ENCODE measurements at places on chromosomes 12 and 14.

GRCh38 chr12:53004582-53004981, 1.7 kb upstream of the EIF4B start:
- no peak for DNase-seq

- DNase-seq = no peak
These were observed 188.0 kb downstream of the CAND1 start for GRCh38 chr12:67457136-67457535.

DNA sequence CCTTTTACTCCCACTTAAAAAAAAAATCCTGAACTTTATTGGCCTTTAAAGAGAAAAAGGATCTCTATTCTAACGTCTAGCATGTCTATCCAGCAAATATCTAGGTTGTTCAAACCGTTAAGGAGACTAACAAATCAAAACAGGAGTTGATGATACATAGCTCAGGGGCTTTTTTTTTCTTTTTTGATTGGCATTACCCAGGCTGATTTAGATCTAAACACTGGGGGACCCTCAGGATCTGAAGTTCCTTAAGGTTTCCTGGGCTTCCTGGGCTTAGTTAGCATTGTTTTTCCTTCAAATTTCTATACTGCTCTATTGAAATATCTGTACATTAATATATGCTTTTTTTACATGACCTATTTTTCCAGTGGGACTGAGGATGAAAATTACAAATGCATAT, 42.3 kb downstream of the EFCAB11 start:
- no peak for DNase-seq

GRCh38 chr12:24246934-24247333, 297.5 kb upstream of the SOX5 start:
- no peak for DNase-seq

GRCh38 chr12:113439606-113440030, 17.4 kb downstream of the SDSL start:
- DNase-seq = no peak

DNA sequence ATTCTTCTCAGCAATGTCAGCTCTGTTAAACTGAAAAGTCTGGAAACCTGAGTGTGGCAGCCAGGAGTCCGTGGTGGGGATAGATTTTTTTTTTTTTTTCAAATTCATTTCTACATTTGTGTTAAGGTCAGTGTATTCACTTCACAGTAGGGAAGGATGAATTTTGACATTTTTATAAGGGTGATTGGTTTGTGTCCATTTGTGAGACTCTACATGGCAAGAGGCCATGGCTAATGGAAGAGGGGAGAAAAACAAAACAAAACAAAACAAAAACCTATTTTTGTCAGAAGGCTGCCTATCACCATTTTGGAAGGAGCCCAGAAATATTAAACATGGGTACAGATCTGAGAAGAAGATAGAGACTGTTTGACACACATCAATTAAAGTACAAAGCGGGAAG, 176.1 kb downstream of the RMST start:
- DNase-seq = no peak

DNA sequence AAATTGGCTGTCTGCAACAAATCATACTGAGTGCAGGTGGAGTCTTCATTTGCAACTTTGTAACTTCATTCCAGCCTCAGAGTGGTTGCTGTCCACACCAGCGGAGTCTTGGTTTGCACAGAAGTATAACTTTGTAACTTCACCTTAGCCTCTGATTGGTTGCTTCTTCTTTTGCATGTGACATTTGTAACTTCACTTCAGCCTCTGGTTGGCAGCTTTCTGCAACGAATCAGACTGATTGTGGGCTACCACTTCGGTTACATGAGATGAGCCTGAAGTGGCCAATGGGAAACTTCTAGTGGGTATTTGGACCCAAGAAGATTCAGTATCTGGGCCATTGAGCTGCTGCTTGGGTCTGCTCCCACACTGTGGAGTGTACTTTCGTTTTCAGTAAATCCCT, 17.8 kb downstream of the RASSF8 start:
- no peak for DNase-seq

DNA sequence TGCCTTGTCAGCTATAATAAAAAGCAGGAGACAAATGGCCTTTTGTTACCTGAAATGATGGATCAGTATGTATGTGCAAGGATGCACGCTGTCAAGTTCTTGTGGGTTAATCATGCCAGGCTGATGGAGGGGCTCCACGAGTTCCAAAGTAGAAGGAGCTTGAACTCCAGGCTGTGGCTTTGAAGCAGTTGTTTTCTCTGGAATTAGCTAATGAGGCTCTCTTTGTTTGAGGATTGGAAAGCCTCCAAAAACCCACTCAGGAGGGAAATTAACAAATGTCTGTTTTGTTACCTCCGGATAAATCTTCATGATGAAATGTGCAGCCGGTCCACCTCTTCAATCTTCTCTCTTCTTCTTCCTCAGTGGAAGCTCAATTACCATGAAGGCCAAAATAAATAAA, 605.5 kb downstream of the DIO2 start:
- no peak for DNase-seq

DNA sequence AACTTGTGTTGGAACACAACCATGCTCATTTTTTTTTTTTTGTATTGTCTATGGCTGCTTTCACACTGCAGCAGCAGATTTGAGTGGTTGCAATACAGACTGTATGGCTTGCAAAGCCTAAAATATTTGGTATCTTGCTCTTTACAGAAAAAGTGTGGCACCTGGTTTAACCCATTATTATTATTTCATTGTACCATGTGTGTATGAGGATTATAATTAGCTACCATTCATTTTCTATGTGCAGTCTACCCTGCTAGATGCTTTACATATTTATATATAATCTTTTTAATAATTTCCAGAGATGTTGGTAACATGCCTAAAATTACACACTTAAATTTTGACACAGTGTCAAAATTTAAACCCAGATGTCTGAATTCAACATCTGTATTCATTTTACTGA, 37.7 kb downstream of the SPATS2 start:
- no peak for DNase-seq

DNA sequence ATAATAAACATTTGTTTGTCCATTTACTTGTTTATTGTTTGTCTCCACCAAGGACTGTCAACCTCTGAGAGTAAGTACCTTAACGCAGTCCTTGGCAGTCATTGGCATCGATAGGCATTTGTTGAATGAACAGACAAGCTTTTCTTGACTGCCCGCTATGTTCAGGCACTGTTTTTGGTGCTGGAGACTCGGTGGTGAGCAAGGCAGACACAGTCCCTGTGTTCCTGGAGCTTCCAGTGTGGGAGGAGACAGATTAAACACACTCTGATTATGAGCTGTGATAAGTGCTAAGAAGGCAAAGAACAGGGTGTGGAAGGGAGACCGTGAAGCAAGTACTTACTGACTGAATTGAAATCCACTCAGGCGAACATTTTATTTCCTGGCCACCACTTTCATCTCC, 1.2 kb downstream of the ATP6V0A2 start:
- no peak for DNase-seq

DNA sequence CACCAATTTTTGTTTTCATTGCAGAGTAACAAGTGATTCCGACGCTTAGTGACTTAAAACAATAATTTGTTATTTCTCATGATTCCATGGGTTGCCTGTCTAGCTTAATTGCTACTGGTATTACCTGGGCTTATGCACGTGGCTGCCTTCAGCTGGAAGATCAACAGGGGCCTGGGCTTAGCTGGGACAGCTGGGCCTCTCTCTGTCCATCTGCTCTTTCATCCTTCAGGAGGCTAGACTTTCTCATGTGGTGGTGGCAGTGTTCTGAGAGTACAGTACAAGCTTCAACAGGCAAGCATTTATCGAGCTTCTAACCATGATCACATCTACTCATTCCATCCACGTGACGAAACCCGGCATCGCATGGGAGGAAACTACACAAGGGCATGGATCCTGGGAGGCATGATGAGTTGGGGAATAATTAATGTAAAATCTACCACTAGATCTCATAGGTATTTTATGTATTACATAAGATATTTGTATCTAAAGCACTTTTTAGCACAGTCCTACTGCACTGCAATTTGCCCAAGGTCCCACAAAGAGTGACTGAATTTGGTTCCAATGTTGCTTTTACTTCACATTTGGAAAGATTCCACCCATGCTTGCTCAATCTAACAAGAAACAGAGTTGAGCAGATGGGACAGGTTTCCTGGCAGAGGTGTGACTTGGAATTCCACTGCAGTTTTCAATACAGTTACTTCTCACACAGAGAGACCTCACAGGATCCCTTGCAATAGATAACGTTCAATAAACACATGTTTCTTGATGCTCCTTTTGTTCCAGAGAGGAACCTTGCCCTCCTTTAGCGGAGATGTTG, 153.1 kb upstream of the FRMD6 start:
- DNase-seq = no peak

DNA sequence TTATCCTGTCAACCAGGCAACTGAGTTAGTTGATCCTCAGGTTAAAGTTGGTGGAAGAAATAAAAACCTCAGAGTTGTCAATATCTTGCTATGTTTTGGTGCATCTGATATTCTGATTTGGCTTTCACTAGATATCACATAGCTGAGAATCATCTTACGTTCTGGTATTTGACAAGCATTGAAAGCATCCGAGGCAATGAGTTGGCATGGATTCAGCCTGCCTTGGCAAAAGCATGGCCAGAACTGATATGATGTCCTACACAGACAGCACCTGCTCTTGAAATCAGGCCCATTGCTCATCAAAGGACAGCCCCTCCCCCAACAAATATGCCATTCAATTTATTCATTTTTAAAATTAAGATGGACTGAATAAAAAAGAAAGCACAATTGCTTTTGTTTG, 320.7 kb upstream of the ATP2B1 start:
- DNase-seq = no peak

DNA sequence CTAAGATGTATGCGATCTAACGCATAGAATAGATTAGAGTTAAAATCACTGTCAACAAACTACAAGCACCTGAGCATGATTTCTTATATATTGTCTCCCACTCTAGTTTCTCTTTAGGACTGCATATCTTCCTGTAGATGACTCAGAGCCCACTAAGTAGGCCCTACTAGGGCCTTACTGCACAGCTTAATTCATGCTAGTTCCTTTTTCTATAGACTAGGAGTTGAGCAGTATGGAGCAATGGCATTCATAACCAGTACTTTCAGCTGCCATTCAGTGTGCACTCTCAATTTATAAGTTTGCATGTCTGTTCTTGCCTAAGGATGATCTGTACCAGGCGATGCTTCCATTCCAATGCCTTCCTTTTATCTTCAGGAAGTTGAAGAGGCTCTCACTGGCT, 103.5 kb downstream of the METTL25 start:
- peak; percentile 50 for DNase-seq

- DNase-seq = peak; percentile 12
These were observed 466.0 kb downstream of the RAD51B start for GRCh38 chr14:68285421-68286179.

GRCh38 chr12:52041695-52042123, 9.5 kb upstream of the NR4A1 start:
- peak; percentile 71 for DNase-seq

GRCh38 chr12:59087077-59087673, 166.9 kb upstream of the LRIG3 start:
- no peak for DNase-seq

DNA sequence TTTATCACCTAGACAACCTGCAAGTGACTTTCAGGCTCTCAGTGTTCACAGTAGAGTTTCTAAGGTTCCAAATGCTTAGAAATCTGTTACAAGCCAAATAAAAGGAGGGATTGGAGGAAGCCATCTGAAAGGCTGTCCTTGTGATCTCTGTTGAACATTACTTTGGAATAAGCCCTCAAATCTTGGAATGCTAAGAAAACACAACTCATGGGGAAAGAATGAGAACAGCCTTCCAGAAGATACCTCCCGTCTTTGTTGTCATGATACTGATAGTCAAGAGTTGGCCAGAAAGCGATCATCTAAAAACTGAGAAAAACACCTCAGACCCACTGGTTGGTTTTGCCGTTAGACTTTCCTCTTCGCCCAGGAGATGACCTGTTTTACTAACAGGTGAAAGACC, 44.4 kb upstream of the KCNK13 start:
- no peak for DNase-seq

DNA sequence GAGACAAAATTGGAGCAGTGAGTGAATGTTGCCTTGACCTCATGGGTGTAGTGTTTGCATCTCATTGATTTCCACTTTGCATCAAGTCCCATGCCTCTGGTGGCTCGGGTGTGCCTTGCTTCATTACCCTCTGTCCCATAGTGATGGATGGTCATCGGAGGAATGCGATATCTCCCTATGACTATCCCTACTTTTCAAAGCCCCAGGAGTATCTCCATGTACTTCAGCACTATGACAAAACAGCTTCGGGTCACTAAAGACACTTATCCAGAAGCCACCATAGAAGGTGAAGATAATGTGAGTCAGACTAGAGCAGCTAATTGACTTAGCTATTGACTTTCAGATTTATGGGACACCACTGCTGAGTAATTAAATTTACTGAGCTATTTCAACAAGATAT, 355.1 kb upstream of the CCDC196 start:
- no peak for DNase-seq

DNA sequence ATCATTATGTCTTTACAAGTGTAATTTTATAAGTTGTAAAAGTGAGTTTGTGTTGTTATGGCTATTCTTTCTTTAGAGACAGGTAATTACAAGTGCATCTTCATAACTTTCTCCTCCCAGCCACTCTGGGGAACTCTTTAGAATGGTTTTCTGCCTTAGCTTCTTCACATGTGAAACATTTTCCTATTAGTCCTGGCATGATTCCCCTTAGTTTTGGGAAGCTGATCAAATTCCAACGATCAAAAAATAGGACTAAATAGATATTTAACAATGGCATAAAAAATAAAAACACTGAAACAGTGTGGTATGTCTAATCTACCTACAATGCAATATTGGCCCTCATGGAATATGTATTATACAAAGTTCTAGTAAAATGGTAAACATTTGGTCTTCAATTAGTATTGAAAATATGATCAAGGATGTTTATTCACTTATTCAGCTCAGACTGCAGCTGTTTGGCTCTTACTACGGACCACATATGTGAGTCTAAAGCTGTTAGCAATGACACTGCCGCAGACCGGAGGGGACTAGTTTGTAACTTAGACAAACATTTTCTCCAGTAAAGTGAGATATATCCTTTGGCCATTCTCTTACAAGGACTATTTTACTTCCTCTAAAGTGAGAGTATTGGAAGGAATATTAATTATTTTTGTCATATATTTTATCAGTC, 890.8 kb upstream of the USP15 start:
- DNase-seq = no peak

GRCh38 chr14:73428353-73428824, 30.0 kb downstream of the NUMB start:
- no peak for DNase-seq

DNA sequence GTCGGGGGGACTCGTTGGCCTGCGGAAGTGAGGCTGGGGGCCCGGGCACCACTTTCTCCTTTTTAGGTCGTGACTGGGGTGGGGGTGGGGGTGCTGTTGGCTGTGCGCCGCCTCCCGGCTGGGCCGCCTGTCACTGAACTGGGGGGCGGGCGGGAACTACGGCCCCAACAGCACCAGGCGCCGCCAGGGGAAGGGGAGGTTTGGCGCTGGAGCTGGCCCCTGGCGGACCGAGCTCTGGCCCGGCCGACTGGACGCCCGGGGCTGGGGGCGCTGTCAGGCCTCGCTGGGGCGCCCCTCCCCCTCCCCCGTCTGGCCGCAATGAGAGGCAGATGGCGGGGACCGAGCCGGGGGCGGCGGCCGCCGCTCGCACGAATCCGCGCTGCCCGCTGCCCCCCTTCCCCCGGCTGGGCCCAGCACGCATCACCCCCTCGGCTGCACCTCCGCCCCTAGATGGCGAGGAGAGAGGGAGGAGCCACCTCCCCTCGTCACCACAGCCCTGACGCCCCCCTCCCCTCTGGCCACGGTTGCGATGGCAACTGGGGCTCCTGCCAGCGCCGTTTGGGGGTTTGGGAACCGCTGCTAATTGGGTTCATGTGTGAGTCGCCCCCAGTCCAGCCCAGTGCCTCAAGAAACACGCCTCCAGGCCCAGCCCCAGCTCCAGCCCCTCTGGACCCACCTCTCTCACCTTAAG, 723 bp downstream of the NFATC4 start:
- DNase-seq = no peak
